Hippocampal formation (tissue), 2 donors: ENCODE measurements at places on chromosomes 3 and 15.
A peak's percentile ranks its signal among the peaks of the same experiment; 100 is the strongest.

DNA sequence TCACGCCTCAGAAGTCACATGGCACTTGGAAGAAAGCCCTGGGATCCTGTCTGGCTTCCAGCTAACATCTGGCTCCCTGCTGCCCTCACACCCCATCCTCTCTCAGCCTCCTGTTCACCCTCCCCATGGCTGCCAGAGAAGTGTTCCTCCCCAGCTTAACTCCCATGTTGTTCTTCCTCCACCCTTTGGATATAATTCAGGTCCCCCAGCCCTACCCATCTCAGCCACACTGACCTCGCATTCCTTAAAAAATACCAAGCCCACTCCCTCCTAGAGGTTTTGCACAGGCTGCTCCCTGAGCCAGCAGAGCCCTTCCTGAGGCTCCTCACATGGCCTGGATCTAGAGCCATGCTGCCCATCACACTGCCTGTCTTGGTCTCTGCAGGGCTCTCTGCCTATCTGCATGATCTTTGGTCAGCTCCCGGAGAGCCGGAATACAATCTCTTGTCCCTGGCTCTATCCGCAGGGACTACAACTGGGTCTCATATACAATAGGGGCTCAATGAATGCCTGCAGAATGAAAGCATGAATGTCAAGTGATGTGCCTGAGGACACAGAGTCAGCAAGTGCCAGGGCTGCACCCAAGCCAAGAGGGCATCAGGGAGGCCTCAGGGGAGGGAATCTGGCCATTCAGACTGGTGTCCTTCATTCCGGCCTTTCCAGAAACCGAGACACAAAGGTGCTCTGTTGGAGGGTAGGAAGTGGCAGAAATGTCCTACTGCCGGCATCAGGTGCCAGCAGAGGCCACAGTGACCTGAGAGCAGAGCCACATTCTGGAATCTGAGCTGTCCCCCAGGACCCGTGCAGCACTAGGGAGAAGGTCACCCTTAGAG lies 3.8 kb upstream of the TKT start:
- DNase-seq: peak; percentile 32

DNA sequence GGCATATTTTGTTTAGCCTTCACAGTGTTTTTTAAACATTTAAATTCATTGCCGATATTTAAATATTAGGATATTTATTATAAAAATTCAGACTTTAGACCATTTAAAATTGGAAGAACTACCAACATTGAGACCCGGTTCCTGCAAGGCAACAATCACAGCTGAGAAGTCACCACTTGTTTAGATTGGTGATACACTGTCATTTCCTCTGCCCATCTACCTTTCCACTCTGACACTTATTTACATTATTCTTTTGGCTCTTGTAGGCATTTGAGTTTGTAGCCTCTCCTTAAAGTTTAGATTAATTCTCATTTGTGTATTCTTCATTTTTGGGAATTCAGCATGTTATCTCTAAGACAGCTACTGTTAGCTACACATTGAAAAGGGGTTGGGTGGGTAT lies 10.3 kb upstream of the IL20RB start:
- DNase-seq: no peak

- DNase-seq: no peak
These were observed 20.5 kb downstream of the FAM240A start for GRCh38 chr3:46632792-46633191.

DNA sequence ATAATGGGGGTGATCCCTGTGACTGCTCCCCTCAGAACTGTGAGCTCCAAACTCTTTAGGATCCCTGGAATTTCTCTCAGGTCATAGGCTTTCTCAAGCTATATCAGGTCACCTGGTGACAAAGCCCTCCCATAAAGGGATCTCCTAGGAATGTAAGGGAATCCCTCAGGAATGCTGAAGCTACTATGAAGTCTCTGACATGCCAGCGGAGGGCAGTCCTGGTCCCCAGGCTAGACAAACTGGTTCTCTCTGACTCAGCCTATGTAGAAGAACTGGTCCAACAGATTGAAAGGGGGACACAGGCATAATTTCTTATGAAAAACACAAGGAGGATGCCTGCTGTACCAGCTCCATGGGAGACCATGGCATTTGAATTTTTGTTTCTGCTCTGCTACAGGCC lies 6.7 kb downstream of the LPCAT4 start:
- no peak for DNase-seq

DNA sequence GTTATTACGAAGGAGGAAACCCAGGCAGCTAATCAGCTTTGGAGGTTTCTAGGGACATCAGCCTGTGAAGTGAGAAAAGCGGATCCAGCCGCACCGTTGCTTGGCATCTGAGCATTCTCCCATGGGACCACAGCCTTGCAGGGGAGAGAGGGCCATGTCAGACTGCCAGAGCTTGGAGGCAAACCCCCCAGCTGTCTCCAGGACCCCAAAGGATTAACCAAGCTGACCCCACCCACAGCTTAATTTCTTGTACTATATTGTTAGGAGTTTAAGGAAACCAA lies 5.1 kb downstream of the IGDCC3 start:
- DNase-seq: no peak
